Activated CD8-positive, alpha-beta memory T cell treated with anti-CD3 and anti-CD28 coated beads for 24 hours (primary cell): ENCODE measurements at places on chromosomes 6 and 20.

- peak; percentile 76 for DNase-seq
These were observed 9.6 kb downstream of the IGF2R start for GRCh38 chr6:159978291-159979135.

DNA sequence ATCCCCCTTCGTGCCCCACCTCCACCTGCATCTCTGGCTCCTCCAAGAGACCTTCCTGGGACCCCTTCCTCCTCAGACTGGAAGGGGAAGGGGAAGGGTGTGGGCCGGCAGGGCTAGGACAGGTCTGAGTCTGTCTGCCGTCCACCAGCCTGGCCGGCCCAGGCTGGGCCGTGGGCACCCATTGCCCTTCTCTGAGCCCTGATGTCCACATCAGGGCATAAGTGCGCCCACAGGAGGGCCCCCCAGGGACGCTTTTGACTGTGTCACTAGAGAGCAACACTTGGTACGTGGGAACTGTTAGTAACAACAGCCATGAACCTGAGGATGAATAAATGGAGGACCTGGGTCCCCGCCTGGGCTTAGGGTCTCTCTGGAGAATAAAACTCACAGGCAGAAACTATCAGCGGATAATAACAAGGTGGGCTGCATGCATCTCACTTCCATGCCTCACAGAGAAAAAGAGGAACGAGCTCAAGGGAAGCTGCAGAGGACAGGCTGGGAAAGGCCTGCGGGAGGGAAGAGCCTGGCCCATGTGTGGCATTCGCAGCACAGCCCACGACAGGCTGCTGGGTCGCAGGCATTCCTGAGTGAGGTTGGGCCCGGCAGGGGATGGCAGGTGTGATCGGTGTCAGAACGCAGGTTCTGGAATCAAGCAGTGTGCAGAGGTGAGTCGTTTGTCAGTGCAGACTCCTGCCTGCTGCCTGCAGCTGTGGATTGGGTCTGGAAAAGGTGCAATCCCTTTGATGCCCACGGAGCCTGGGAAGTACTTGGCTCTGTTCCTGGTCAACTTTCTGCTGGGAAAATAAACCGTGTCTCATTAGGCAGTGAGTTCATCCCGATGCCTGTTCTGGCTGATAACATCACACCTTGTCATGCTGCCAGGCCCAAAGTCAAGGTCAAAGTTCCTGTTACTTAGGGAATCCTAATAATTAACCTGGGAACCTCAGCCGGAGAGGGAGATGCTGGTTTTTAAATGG, 60.9 kb downstream of the BCAS4 start:
- no peak for DNase-seq

DNA sequence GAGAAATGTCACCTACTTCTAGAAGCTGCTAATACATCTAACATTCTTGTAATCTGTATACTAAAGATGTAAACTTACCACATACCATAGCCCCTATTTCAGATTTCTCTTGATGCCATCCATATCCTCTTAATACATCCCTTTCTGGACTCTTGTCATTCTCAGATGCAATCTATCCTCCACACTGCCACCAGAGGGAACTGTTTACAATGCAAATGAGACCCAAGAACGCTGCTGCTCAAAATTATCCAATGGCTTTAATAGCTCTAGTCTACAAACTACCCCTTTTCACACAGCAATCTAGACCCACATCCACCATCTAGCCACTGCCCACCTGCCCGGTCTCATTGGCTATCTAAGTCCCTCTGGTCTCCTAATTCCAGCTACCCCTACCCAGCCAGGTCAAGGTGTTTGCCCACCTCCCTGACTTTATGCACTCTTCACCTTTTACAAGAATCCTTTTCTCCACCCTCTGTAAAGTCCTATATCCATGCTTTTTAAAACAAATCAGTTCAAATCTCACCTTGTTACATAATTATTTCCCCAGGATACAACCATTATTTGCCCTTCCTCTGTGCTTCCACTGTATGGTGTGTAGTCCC, 14.8 kb downstream of the FAXC start:
- DNase-seq, result no peak

- no peak for DNase-seq
These were observed 105.5 kb downstream of the TIAM2 start for GRCh38 chr6:155100591-155100990.
